Stimulated activated naive CD4-positive, alpha-beta T cell (primary cell): ENCODE measurements at places on chromosomes 7 and 10.

- no peak for DNase-seq
These were observed 518.0 kb downstream of the REEP3 start for GRCh38 chr10:64039198-64039597.

DNA sequence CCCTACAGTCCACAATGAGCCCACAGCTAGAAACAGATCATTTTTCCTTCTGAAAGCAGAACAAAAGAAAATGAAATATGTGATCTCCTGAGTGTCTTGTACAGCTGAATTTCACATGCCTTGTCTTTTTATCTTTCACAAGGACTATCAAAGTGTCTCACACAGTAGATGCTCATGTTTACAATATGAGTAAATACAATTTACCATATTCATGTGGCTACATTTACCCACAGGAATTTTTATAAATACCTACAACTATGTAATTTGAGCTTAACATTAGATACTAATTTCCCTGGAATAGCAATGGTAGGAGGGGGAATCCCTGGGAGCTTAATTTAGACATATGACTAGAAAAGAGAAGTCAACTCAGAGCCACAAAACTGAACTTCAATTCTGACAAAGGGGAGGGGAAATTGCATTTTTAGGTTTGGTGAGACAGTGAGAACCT lies 186.2 kb downstream of the MACC1 start:
- DNase-seq = no peak

DNA sequence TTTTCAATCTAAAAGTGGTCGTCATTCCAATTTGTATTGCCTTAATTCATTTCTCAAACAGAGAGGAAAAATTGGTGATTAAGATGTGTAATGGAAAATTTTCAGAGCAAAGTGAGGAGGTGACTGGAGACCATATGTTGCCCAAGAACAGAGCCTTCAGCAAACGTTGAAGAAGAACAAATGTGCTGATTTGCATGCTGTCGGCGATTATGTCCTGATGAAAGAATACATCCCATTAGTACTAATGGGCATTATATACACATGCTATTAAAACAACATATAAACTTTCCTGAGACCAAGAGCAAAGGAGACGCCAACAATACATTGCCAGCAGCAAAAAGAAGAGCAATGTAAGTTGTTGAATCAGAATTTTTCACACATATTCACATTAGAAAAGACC lies 100.0 kb upstream of the ARID5B start:
- no peak for DNase-seq

- no peak for DNase-seq
These were observed 11.5 kb upstream of the NFKB2 start for GRCh38 chr10:102384053-102384452.

- no peak for DNase-seq
These were observed 73.8 kb downstream of the PAXIP1 start for GRCh38 chr7:154929006-154929726.

- no peak for DNase-seq
These were observed 38.5 kb downstream of the IGF2BP3 start for GRCh38 chr7:23431702-23432199.

DNA sequence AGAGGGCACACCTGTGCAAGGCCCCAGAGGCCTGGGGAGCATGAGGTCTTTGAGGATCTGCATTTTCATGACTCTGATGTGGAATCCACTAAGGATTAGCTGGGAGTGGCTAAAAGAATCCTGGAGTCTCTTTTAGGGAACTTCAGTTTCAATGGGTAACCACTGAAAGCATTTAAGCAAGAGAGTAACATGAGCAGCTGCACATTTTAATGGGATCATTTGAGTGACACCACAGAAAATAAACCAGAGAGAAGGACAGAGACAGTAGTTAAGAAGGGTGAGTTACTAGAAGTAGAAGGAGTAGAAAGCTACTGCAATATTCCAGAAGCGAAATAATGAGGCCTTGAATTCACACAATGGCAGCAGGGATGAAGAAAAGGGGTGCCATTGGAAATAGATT lies 5.2 kb downstream of the GOT1 start:
- no peak for DNase-seq

GRCh38 chr7:41451826-41452225 lies 251.1 kb downstream of the INHBA start:
- DNase-seq = no peak

DNA sequence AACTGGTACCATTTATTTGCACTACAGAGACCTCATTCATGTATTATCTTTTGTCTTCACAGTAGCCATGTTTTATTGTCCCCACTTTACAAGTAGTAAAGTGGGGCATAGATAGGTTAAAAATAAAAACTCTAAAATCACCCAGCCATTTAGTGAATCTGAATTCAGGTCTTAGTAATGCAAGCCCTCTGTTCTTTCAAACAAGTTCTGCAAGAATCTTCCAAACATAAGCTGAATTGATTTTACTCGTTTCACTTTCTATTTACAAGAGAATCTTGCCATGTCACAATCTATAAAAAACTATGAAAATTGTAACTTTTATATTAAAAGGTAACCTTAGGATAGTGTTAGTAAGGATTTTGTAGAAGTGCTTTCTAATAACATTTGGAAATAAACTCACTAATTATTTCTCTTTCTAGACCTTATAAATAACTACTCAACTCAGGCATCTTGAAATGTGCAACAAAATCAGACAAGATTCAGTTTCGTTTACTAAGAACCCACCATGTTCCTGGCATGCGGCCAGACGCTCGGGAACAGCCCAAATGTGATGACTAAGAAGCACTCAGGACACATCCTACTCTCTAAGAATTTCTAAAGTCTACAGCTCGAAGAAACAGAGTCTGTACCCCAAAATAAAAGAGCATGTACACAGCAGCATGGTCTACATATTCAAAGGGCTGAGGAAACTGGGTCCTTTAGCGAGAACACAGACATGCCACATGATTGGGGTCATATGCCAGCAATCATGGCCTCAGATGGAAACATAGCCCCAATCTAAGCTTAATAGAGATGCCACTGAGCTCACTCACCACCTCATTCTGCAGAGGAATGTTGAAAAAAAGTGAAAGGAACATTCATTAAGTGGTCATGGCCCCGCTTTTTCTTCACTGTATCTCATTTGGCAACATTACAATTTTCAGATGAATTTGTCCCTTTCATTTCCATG lies 167.6 kb downstream of the AMPH start:
- DNase-seq = peak; percentile 62

GRCh38 chr7:45149606-45150005 lies 8.0 kb upstream of the RAMP3 start:
- no peak for DNase-seq

DNA sequence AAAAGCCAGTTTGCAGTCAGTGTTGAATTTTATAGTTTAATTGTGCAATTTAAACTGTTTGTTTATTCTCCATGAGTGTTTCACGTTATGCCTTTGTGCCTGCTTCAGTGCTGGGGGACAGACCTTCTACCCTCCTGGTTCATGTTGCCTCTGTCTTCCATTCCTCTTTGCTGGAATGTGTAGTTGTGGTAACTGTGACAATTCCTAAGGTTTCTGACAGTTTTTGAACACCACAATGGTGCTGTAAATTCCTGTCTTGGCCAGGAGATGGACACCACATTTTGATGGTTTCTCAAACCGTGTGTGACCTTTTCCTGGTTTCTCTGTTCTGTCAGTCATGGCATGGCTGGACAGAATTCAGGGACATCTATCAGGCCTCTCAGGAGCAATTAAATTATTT lies 201.7 kb downstream of the BICC1 start:
- no peak for DNase-seq

DNA sequence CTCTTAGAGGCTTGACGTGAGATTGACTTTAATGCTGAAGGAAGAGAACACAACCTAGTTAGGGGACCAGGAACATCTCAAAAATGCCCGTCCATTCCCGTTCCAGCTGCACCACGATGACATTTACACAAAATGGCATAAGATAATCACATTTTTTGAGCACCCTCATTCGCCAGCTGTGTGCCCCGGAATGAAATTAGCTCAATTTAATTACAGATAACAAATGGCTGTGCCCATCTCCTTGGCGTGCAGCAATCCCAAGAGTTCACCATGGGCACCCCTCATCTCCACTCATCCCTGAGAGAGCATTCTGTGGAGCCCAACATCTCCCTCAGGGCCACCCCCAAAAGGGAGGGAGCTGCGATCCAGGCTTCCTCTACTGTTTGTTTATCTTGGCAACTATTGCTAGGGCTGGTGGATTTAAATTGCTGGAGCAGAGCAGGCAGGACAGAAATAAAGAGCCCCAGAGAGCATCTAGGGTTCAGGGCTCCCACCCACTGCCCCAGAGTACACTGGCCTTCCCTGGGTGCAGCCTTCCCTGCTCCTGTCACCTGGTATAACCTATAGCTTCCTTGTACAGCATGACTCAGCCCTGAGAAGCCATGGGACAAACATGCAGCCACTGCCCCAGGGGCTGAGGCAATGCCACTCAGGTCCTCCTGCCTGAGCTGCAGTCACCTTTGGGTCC lies 263.5 kb downstream of the ZEB1 start:
- no peak for DNase-seq

DNA sequence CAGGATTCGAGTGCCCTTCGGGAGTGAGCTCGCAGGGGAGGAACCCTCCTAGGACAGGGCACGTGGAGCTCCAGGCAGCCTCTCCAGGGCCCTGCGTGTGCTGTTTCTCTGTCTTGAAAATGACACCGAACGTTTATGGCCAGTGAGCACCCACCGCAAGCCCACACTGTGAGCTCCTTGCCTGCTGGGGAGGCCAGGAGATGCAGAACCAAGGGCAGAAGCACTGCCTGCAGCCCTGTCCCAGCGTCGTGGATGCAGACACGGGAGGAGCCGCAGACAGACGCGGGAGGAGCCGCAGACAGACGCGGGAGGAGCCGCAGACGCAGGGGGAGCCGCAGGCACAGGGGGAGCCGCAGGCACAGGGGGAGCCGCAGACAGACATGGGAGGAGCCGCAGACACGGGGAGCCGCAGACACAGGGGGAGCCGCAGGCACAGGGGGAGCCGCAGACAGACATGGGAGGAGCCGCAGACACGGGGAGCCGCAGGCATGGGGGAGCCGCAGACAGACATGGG lies 314.4 kb downstream of the PTPRN2 start:
- no peak for DNase-seq
